ENCODE measurements at places on chromosomes 1 and 21. TPM values are rescaled to one million over a fixed set of nuclear protein-coding genes. Genes with fewer than 3 reads are reported as not detected.

- no peak for DNase-seq
These were observed 4.0 kb downstream of the SHISAL2A start for GRCh38 chr1:52636721-52637695.

- DNase-seq: no peak
These were observed 9.7 kb upstream of the UMODL1 start for GRCh38 chr21:42061195-42061985.

The DCST1 gene
- total RNA-seq: not detected

DNA sequence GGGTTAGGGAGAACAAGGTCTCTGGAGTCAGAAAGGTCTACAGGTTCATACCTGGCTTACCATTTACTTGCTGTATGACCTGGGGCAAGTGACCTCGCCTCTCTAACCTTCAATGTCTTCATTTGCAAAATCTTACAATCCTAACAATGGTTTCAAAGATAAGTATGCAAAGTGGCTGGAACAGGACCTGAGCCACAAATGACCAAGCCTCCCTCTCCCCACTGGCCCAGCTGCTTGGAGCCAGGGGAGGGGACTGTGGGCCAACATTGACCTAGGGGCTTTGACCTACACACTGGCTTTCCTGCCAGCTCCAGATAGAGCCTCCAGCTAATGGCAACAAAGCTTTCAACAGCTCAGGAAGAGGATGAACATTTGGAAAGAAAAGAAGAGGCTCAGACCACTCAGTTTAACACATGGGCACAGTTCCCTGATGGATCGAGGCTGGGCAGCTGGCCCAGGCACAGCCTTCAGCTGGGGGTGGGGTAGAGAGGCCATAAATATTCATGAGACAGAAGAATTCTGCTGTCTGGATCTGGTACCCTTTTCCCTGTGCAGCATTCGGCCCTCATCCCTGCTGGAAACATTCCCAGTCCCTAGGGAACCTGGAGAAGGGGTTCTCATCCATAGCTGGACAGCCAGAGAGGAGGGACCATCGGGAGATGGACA lies 12.9 kb downstream of the PTAFR start:
- DNase-seq: no peak

GRCh38 chr1:7406641-7407543 lies 364.2 kb upstream of the VAMP3 start:
- DNase-seq: no peak

GRCh38 chr1:96515925-96516324 lies 205.7 kb upstream of the PTBP2 start:
- DNase-seq: no peak

- no peak for DNase-seq
These were observed 11.5 kb downstream of the NECAP2 start for GRCh38 chr1:16451841-16452528.

The ANGPTL3 gene
- not detected for total RNA-seq

Measured in uterus (tissue), 4 donors.